ENCODE measurements at places on chromosomes 16 and 17.

DNA sequence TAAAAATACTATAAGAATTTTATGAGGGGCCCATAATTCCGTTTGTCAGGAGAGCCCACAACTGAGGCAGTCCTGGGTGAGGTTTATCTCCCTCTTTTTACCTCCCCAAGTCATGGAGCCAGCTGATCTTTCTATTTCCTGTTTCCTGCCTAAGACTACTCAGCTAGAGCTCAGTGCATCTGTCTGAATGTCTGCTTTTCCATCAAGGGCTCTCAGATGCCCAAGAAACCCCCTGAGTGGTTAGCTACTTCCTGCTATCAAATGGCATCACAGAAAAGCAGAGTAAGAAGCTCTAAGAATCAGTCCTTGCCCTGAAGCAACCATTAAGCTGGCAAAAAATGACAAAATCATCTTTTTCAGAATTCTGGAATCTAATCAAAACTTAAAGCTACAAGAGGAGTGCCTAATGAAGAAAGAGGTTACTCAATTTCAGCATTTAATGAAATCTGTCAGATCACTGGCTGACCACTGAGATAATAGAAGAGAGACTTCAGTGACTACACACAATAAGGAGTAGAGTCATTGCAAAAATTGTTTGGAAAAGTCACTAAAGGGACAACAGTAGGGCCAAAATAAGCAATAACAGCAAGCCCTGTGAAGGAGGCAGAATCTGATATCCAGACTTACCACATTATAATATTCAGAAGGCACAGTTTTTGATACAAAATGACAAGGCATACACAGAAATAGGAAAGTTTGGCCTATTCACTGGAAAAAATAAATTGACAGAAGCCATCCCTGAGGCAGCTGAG lies 150.1 kb downstream of the CYB561 start:
- DNase-seq = no peak

GRCh38 chr17:1583556-1583955 lies 21.0 kb upstream of the PITPNA start:
- no peak for DNase-seq

GRCh38 chr16:70803319-70803718 lies 2.4 kb upstream of the VAC14 start:
- peak; percentile 31 for DNase-seq

GRCh38 chr16:50762241-50762640 lies 20.4 kb downstream of the CYLD start:
- DNase-seq = no peak

GRCh38 chr17:79476074-79476652 lies 134.7 kb downstream of the RBFOX3 start:
- no peak for DNase-seq

- peak; percentile 52 for DNase-seq
Measured at GRCh38 chr17:67557921-67558320, 159.8 kb upstream of the NOL11 start.

- DNase-seq = no peak
Measured at GRCh38 chr17:79968116-79968515, 67.6 kb downstream of the TBC1D16 start.

DNA sequence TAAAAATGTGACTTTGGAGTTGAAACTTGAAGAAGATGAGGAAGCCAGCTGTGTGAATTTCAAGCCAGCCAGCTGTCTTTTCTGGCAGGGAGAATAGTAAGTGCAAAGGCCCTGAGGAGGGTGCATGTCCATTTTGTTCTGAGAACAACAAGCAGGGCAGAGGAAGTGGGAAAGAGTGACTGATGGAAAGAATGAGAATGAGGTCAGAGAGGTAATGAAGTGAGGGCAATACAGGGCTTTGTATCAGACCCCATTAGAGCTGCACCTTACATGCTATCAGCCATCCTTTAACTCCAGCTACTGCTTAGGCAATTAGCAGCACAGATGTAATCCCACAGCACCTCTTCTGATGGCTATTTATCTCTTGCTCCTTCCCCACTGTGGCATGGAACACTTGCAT lies 34.2 kb upstream of the ABCA5 start:
- DNase-seq = no peak

- DNase-seq = no peak
Measured at GRCh38 chr16:381012-381788, 578 bp downstream of the PGAP6 start.

DNA sequence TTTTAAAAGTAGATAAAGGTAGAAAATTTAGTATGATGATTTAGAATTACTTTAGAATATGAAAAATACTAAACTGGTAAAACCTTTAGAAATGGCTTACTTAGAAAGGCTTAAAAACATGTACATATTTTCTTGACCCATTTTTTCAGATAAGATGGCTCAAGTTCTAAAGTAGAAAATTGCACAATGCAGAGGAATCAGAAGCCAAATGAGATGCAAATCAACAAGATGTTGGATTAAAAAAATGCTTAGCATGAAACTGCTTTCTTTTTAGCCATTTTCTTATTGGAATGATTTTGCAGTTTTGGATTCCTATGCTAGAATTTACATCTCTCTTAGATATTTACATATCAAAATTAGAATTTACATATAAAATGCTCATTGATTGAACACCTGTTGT lies 1.5 kb upstream of the KRTAP3-1 start:
- peak; percentile 63 for DNase-seq

DNA sequence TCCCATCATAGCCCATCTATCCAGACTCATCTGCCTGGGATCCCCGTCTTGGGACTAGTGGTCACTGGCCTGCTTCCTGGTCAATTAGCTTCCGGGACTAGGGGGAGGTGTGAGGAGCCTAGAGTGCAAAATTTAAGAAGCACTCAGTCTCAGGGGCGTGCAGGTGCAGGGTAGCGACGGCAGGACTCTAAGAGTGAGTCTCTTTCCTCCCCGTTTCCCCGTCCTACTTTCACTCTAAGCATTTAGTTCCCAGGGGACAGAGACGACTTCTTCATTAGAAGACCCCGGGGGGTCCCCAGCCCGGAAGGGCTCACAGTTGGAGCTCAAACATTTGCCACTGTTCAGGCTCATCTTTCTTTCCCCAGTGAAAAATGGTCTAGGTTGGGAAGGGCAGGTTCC lies 677 bp upstream of the ZNHIT3 start:
- no peak for DNase-seq

- DNase-seq = no peak
Measured at GRCh38 chr17:78107457-78107856, 21.1 kb downstream of the TMC6 start.

- DNase-seq = no peak
Measured at GRCh38 chr17:10318535-10318934, 54.3 kb downstream of the MYH13 start.

GRCh38 chr16:25679511-25679910 lies 12.2 kb upstream of the HS3ST4 start:
- no peak for DNase-seq

DNA sequence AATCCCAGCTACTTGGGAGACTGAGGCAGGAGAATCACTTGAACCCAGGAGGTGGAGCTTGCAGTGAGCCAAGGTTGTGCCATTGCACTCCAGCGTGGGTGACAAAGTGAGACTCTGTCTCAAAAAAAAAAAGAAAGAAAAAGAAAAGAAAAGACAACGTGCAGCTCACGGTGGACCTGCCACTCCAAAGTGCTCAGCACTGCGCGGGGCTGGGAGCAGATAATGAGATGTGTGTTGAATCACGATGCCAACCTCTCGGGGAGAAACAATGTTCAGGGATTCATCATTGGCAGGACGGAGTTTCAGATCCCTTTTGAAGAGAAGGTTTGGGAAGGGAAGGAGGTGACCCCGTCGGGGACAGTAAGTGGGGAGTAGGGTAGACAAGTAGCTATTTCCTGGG lies 19.2 kb downstream of the WFDC1 start:
- DNase-seq = no peak

GRCh38 chr16:49340466-49340865 lies 33.1 kb upstream of the C16orf78 start:
- DNase-seq = no peak

- no peak for DNase-seq
Measured at GRCh38 chr16:15571557-15571956, 71.4 kb downstream of the MARF1 start.

DNA sequence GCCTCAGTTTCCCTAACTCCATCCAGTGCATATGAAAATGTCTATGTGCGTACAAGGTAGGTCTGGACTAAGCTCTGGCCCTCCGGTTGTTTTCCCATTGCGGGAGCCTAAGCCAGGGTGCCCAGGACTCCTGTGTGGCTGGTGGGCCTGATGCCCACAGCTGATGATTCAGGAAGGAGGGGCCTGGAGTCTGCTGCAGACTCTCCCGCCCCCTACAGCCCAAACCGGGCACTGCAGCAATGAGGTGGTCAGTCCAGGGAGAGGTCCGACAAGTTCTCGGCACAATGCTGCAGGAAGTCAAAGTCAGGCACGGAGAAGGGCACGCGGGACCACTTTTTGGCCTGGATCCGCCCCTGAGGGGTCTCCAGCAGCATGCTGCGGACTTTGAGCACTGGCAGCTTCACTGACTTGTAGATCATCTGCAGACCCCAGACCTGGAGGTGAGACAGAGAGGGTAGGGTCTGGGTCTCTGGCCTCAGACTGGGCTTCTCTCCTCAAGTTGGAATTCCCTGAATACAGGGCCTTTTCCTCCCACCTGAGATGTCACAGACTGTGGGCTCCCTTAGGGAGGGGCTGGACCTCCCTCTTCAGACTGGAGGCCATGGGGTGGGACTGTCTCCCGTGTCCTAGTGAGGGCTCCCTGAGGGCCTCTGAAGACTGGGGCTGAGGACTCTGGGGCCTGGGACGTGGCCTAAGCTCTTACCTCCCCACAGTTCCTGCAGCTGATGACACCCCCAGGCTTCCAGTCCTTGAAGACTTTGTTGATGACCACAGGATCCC lies 3.4 kb upstream of the ZNF385C start:
- DNase-seq = peak; percentile 59

DNA sequence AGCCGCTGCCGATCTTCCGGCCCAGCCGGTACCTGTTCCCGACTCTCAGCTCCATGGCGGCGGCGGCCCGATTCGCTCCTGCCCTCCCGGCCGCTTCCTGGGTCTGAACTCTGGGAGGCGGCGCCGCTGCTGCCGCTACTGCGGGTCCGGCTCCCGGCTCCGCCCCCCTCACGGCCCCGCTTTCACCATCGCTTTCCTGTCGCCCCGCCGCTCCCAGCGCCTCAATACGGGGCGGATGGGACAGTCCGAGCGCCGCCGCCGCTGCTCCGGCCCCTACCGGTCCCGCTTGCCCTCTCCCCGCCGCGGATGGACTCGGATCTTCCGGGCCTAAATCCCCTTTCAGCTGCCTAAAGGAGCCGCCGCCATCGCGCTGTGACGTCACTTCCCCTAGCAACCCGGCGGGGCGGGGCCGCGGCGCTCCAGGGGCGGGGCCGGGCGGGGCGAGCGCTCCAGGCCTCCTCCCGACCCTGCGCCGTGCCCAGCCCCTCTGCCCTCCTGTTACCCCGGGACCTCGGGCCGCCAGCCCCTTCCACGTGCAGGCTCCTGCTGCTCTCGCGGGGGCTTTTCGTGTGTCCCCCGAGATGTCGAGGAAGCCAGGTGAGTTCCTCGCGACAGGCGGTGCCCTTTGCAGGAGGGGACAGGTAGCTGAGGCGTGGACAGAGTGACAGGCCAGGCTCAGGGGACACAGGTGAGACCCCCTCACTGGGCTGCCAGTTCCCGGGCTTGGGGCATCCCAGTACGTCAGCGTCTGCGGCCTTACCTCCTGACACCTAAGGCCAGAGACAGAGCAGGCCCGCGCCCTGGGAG lies at the start of gene CSNK1D:
Gene CSNK1D (minus strand): TSS at position 374 of the 807 bp plus-strand sequence. CDS start 319 bp downstream, at position 55.
- peak; percentile 75 for DNase-seq

- DNase-seq = no peak
Measured at GRCh38 chr16:1333149-1333812, at the start of gene BAIAP3. BAIAP3 (plus strand) TSS chr16:1333645; CDS start chr16:1338550, 4,905 bp downstream.

DNA sequence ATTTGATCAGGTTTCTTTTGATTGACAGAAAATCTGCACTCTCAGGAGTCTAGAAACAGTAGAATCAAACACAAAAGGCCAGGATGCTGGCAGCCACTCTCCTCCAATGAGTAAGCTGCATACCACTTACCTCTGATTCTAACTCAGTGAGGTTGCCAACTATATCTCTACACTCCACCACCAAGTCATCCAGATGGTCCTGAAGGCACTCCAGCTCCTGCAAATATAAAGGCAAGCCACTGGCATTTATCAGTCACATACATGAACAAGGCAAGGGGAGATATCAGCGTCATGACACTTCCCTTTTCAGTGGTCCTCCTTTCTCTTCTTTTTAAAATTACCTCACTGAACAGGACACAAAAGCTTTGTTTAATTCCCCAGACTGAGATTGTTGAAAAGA lies 53.1 kb upstream of the CLEC18B start:
- DNase-seq = no peak

GRCh38 chr17:77549726-77550366 lies 408.7 kb upstream of the TNRC6C start:
- no peak for DNase-seq

DNA sequence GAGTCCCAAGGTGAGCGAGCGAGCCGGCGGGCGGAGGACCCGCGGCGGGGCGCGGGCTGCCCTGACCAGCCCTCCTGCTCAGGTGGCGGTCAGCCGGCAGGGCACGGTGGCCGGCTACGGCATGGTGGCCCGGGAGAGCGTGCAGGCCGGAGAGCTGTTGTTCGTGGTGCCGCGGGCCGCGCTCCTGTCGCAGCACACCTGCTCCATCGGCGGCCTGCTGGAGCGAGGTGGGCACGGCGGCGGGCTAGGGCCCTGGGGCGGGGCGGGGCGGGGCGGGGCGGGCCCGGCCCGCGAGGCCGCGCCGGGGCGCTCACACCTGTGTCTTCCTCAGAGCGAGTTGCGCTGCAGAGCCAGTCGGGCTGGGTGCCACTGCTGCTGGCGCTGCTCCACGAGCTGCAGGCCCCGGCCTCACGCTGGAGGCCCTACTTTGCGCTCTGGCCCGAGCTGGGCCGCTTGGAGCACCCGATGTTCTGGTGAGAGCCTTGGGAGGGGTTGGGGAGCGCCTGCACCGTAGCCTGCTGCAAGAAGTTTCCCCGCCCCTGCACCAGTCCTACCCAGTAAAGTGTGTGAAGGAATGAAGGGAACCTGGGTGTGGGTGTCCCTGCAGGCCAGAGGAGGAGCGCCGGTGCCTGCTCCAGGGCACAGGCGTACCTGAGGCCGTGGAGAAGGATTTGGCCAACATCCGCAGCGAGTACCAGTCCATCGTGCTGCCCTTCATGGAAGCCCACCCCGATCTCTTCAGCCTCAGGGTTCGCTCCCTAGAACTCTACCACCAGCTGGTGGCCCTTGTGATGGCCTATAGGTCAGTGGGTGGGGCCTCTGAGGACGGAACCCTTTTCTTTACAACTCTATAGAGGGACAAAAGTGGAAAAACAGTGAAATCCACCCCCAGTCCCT lies 802 bp downstream of the SETD6 start:
- DNase-seq = no peak

- DNase-seq = no peak
Measured at GRCh38 chr17:28240688-28241340, 78.2 kb upstream of the TMEM97 start.

GRCh38 chr17:80517641-80518040 lies 27.0 kb upstream of the RPTOR start:
- DNase-seq = no peak

- peak; percentile 73 for DNase-seq
Measured at GRCh38 chr17:50872710-50873424, 6.7 kb upstream of the TOB1 start.

- DNase-seq = no peak
Measured at GRCh38 chr17:14488958-14489550, 188.2 kb downstream of the HS3ST3B1 start.

GRCh38 chr16:86909359-86910160 lies 331.2 kb downstream of the FOXL1 start:
- no peak for DNase-seq

- DNase-seq = no peak
Measured at GRCh38 chr16:85800321-85800669, 800 bp downstream of the COX4I1 start.
